ENCODE measurements at places on chromosomes 2 and 18.
A peak's percentile ranks its signal among the peaks of the same experiment; 100 is the strongest.

DNA sequence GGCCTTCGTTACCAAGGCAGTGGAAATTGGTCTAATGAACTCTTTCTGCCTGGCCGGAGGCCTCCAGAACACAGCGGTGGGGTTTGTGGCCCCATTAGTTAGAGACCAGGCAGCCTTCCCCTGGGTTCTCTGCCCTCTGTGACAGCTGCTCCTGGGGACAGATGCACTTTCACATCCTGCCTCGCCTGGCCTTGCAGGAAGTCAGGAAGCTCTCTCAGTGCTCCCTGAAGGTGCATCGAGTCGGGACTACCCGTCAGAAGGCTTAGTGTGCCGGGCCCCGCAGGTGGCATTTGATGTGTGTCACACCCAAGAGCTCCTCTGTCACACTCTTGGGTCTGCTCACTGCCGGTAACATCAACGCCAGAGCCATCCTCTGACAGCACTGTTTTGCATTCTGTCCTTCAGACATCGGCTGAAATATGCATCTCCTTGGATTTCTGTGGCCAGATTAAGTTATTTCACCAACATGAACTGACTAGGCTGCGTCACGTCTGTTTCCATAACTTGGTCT lies 158.3 kb downstream of the LDLRAD4 start:
- no peak for DNase-seq

DNA sequence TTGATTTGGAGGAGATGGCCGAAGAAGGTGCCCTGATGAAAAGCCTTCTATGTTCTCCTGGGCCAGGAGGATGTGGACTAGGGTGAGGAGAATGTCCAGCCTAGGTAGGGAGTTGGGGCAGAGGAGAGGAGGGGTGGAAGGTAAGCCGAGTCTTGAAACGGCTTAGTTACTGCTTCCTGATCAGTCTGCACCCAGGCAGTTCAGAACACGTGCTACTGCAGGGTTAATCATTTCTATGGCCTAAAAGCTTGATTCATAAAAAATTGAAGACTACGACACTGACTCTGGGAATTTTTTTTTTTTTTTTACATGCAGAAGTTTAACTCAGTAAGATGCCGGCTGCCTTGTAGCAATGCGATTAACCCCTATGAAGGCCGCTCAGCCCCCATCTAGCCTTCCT lies 125.3 kb downstream of the TMEM163 start:
- no peak for DNase-seq

DNA sequence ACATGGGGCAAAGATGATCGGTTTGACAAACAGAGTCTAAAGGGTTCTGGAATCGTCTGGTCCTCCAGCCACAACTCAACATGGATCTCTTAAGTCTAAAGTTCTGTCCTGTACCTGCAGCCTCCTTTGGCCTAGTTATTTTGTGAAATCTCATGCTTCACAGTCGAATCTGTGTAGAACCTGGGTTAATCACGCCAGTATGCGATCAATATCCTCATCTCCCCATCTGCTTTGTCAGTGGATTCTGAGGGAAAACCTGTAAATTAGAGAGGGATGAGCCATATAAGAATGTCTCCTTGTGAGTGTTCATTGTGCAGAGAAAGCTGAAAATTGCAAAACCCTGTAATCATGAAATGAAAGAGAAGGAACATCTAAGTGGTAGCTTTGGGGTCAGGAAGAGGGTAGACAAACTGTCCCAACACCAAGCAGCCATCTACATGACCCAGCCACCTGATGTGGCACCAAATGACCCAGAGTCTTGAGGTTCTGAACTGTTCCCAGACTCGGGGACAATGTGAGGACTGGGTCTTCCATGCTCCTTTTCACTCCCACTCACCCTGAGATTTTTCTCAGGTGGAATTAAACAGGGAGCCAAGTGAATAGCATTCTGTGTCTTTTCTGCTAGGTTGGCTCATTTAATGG lies 175.6 kb downstream of the ALPK2 start:
- DNase-seq = no peak

GRCh38 chr18:76391746-76392145 lies 103.3 kb downstream of the ZNF516 start:
- DNase-seq = no peak

DNA sequence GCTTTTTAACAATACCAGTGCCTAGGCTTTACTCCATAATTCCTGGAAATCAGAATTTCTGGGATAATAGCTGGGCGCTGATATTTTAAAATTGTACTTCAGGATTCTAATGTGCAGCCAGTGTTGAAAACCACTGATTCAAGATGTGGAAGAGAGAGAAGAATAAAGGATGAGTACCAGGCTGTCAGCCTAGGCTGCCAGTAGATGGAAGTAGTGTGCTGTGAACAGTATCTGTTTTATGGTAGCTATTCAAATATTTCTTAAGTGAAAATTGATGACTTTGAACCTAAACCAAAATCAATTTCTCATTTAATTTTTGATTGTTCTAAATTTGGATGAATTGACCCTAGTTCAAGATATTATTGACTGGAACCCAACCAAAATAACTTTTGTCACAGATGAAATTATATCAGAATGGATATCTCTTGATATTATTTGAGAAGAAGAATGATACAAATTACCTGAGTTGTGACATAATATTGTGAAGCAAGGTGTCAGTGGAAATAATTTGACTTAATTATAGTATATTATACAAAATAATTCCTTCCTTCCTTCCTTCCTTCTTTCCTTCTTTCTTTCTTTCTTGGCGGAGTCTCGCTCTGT lies 88.0 kb downstream of the COMMD1 start:
- DNase-seq = no peak

DNA sequence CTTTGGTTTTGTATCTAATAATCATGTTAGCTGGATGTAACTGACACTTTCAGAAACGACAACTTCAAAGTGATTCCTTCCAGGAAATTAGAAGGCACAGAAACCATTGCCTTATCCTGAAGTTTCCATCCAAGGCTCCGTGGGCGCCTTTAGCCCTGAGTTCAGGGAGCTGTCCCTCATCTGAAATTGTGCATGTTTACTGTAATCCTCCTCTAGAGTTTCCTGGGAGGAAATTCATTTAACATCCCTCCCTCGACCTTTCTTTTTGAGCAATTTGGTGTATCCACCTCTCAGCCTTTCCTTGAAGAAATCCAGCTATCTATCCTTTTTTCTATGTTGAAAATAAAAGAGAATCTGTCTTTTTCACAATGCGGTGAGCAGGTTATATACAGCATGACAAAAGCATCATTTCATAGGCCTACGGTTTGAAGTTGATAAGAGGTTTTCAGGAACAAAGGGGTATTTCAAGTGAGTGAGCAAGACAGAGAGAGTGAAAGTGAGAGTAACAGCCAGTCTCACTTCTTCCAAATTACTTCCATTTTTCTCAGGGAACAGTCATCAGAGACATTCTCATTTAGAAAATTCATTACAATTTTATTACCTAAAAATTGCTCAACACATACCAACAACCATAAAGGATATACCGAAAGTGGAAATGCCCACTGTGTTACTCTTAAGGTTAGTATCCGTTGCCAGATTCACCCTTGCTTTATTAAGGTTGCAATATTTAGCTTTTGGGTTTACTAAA lies 167.3 kb downstream of the MREG start:
- DNase-seq = no peak

- DNase-seq = no peak
Measured at GRCh38 chr2:100110614-100111000, 31.8 kb downstream of the AFF3 start.

- no peak for DNase-seq
Measured at GRCh38 chr2:46818819-46819218, 96.8 kb downstream of the MCFD2 start.

GRCh38 chr2:65377556-65378192 lies 54.7 kb downstream of the SPRED2 start:
- no peak for DNase-seq

DNA sequence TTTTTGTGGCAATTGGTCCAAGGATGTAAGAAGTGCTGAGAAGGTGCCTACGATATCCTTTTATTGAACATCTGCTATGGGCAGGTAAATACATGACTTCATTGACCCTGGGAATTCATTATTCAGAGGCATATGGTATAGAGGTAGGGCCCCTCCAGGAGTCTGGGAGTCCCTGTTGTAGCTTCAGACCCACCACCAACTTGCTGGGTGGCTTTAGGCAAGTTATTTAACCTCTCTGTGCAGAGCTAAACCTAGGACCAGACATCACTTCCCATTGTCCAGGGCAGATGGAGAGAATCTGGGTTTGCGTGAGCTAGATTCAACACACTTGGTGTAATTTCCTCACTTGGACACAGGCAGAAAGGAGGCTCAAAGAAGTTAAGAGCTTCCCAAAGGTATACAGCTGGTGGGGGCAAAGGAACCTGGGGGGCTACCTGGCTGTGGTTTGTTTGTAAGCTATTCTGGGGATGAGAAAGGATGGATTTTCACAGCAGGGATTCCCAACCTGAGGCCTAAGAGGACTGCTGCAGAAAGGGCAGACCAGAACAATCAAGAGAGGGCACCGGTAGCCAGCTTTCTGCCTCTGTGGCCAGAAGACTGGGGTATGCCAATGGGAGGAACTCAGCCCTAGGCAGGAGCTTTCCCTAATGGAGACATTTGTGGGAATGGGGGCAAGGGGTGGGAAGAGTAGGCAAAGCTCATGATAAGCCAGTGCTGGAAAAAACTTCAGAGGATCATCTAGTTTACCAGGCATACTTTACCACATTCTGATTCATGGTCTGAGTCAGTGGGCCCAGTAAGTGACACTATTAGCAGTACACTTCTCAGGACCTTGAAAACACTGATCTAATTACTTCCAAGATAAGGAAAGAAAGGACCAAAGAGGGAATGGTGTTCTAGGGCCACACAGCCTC lies 102.7 kb upstream of the SMAD2 start:
- no peak for DNase-seq

DNA sequence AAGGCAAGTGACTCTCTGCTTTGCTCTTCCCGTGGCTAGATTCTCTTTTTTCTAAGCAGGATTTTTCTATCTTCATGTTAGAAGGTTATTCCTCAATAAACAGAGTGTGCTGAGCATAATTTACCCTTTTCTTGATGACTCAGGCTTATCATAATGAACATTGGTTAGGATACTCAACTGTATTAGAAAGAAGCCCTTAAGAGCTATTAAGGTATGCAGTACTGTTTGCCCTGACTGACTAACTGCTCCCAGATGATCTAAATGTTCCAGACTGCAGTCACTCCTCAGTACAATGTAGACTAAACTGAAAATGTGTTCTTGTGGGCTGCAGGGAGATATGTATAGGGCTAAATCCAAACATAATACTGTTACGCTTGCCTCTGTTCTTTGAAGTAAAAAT lies 687.8 kb downstream of the NUP35 start:
- DNase-seq = no peak

DNA sequence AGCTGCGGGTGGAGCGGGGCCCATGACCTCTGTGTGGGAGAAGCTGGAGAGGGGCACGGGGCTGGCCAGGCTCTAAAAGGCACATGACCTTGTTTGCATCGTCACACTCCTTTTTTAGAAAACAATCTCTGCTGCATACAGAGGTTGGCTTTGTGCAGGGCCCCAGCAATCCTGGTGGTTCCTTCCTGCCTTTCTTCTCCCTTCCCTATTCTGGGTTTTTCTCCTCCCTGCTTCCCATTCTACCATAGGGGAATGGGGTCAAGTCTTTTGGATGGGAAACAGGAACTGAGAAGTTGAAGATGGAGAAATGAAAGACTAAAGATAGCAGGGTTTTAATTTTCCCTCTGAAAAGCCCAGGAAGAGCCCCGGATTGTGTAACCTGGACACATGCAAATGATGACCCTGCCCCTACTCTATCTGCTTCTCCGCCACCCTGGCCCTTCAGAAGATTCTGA lies 53.9 kb downstream of the ASAP2 start:
- no peak for DNase-seq

DNA sequence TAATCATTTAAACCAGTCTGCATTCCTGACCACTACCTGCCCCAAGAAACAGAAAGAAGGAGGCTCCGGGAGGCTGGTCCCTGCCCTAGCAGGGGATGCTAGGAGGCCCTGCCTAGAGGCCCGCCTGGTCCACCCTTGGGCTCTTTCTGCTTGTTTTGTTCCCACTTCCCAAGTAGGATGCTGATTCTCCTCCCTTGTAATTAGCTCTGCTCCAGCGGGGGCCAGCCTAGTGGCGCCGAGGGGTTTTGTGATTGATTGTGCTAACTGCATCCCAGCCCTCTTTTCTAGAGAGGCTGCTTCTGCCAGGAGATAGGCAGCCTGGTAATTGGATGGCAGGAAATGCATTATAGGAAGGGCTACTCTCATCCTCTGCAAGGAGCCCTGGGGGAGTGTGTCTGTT lies 220.0 kb downstream of the LOXHD1 start:
- DNase-seq = no peak

GRCh38 chr2:128687565-128687964 lies 368.9 kb upstream of the HS6ST1 start:
- DNase-seq = no peak

DNA sequence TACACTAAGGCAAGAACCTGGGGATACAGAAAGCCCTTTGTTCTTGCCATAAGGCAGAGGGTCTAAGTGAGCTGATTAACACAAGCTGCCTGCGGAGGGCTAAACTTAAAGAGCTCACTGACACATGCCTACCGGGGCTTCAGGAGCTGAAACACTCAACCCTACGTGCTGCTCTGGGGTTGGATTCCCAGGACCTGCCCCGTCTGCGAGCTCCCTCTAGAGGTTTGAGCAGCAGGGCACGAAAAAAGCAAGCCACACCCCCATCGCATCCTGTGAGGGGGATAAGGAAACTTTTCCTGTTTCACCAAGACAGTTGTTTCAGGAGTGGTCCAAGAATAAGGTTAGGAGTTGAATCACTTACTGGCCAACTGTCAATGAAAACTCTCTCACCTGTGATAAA lies 562.1 kb downstream of the TMX3 start:
- DNase-seq = peak; percentile 60

DNA sequence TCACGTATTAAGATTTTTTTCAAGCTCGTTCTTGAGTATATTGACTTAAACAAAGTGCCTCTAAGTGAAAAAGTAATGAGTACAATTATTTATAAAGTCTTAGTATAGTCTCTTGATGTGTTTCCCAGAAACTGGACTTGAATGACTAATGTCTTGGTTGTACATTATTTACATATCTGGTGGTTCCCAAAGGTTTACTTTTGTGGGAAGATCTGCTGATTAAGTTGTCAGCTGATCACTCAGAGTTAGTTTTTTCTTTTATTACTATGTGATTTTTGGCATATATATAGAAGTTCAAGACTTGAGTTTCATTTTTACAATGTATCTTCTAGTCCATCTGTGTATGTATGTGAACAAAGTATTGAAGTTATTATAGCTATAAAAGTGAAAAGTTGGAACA lies 29.5 kb downstream of the RNF144A start:
- DNase-seq = no peak

DNA sequence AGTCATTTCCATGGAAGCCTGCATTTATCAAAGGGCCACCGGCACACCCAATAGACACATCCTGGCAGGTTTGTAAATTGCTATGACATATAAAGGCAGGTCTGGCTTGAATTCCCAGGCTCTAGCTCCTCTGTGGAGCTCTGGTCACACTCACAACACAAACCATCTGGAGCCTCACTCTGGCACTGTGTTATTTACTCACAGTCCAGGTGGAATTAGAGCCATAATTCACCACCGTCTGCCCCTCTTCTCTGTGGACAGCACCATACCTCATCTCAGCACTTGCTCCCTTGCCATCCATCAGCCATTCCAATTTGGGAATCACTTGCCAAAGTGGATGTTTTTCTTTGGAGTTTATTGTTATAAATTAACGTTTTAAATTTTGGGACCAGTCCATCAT lies 84.3 kb upstream of the OSR1 start:
- no peak for DNase-seq

GRCh38 chr2:144876013-144876412 lies 356.1 kb upstream of the ZEB2 start:
- DNase-seq = no peak
